Activated CD8-positive, alpha-beta memory T cell treated with anti-CD3 and anti-CD28 coated beads, Interleukin-2, amount 10 ng/mL, durations not matched to agents 7 days and 5 days (primary cell): ENCODE measurements at places on chromosomes 12 and 14. TPM values are rescaled to one million over a fixed set of nuclear protein-coding genes. Genes with fewer than 3 reads are reported as not detected.

RASAL1 gene
- total RNA-seq = not detected

CLEC4E gene
- not detected for total RNA-seq

DNA sequence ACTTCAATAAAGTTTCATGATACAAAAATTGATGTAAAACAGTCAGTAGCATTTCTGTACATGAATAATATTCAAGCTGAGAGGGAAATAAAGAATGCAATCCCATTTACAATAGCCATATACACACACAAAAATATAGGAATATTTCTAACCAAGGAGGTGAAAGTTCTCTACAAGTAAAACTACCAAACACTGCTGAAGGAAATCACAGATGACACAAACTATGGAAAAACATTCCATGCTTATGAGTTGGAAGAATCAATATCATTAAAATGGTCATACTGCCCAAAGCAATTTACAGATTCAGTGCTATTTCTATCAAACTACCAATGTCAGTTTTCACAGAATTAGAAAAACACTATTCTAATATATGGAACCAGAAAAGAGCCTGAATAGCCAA lies 272.3 kb downstream of the TMTC2 start:
- no peak for DNase-seq

GRCh38 chr14:71720978-71721624 lies 211.1 kb upstream of the RGS6 start:
- DNase-seq = peak; percentile 52

KRT8 gene
- 0.26 TPM for total RNA-seq

DNA sequence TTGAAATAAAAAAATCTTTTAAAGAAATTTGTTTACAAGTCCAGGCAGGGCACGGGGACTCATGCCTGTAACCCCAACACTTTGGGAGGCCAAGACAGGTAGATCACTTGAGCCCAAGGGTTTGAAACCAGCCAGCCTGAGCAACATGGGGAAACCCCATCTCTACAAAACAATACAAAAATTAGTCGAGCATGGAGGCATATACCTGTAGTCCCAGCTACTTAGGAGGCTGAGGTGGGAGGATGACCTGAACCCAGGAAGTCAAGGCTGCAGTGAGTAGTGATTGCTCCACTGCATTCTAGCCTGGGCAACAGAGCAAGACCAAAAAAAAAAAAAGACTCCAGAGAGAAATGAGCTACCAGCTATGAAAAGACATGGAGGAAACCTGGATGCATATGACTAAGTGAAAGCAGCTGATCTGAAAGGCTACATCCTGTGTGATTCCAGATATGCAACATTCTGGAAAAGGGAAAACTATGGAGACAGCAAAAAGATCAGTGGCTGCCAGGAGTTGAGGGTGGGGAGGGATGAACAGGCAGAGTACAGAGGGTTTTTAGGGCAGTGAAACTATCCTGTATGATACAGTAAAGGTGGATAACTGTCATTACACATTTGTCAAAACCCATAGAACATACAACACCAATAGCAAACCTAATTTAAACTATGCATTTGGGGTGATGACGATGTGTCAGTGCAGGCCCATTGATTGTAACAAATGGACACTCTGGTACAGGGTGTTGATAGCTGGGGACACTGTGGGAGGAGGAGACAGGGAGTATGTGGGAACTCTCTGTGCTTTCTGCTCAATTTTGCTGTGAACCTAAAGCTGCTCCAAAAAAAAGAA lies 59.9 kb downstream of the PRKAB1 start:
- DNase-seq = no peak

DNA sequence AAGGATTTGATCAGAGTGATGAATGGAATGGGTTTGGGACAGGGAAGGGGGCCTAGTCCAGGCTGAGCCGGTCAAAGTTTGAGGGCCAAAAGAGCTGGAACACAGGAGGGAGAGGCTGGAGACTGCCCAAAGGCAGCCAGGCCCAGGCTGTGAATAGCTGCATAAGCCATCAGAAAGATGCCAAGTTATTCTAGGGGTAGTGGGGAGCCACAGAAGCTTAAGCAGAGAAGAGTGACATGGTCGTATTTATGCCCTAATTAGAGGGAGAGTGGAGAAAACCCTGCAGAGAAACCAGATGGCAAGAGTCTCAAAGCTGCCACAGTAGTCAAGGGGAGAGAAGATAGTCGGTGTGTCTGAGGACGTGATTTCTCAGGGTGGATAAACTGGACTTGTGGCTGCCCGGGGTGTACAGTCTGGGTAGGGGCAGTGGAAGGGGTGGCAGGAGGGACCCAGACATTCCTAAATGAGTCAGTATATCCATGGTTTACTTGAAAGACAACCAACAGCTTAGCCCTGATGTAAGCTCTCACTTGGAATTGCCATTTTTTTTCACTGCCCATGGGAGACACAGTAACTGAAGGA lies 99.2 kb downstream of the PRICKLE1 start:
- no peak for DNase-seq

DNA sequence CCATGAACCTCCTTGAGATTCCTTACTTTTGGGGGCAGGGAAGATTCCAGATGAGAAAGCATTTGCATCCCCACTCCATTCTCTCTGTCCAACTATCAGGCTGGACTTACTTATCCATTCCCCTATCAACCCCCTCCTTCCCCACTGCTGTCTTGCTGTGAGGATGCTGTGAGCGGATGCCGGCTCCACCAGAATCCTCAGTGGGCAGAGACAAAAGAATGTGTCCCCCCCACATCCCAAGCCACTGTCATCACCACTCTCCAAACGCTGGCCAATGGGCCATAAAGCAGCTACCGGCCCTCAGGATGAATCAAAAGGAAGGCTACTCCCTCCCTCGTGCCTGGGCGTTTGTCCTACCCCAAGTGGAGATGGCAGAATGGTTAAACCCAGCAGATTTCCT lies 173.0 kb upstream of the NTF3 start:
- DNase-seq = no peak

EIF2S3B gene
- total RNA-seq = 0.87 TPM

DNA sequence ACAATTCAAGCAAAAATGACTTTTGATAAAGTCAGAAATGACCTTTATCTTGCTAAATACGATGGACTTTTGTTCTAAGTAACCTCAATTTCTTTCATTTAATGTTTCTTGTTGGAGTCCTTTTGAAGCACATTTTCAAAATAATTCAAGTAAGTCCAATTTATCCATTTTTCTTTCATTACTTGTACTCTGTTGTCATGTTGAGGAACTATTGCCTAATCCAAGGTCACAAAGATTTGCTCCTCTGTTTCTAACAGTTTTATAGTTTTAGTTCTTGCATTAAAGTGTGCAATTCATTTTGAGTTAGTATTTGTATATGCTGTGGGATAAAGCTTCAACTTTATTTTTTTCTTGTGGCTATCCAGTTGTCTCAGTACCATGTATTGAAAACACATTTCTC lies 66.7 kb downstream of the CCER1 start:
- no peak for DNase-seq

RNF212B gene
- not detected for total RNA-seq

MDM2 gene
- 235 TPM for total RNA-seq

DNA sequence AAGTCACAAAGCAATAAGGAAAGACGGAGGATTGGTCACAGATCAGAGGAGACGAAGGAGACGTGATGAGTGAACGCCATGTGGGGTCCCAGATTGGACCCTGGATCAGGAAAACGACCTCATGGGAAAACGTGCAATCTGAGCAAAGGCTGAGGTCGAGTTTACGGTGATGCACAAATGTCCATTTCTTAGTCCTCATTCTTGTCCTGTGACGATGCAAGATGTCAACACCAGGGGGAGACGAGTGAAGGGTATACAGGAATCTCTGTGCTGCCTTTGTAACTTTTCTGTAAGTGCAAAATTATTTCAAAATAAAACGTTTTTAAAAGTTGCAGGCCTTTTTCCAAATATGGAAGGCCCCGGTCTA lies 329.8 kb downstream of the MED13L start:
- no peak for DNase-seq

CCDC177 gene
- total RNA-seq = not detected

STYK1 gene
- total RNA-seq = 8.4 TPM

DNA sequence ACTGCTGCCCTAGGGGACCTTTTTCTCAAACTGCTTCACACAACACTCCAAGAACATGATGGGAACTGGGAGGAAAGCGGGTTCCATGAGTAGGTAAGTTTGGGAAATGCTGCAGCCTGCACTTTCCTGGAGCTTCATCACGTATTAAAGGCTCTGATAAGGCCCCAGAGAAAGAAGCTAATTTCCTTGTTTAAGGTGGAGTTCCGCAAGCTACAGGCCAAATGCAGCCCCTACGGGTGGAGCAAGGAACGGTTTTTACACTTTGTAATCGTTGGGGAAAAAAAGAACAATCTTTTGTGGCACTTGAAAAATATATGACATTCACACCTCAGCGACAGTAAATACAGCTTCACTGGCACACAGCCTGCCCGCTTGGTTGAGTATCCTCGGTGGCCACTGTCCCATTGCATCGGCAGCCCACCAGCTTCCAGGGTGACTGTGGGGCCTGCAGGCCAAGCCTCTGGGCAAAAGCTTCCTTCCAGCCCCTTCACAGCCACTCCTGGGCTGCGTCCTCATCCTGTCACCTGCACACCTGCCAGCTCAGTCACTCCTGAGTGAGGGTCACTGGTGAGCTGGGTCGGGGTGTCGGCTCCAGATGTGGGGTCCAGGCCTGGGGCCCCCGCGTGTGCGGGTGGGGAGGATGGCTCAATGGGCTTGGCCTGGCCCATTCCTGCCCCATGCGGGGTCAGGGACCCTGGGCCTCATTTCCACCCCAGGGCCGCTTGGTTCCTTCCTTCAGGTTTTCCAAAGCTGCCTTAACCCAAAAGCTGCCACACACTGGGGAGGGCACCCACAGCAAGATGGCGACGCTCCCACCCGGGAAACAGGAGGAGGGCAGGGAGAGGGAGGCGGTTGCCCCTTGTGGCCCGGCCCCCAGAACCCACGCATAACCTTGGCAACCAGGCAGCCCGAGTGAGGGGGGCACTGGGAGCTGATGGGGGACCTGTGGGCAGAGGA lies 2.4 kb downstream of the AMN start:
- DNase-seq = no peak

- DNase-seq = no peak
Observed at GRCh38 chr14:86196471-86196870, 666.5 kb downstream of the FLRT2 start.

PLEKHG3 gene
- total RNA-seq = 11.9 TPM

GRCh38 chr12:71636704-71637115 lies 26.9 kb downstream of the ZFC3H1 start:
- DNase-seq = no peak

CDH24 gene
- 2.5 TPM for total RNA-seq

- DNase-seq = no peak
Observed at GRCh38 chr12:13976028-13976584, 5.3 kb downstream of the GRIN2B start.

TNS2 gene
- 0.89 TPM for total RNA-seq

KRT78 gene
- not detected for total RNA-seq

GRCh38 chr14:89486505-89486904 lies 69.5 kb upstream of the FOXN3 start:
- no peak for DNase-seq

GRCh38 chr12:52521568-52522266 lies 1.5 kb upstream of the KRT5 start:
- peak; percentile 30 for DNase-seq

- no peak for DNase-seq
Observed at GRCh38 chr12:6387541-6387940, 3.6 kb downstream of the LTBR start.

- DNase-seq = peak; percentile 67
Observed at GRCh38 chr12:32139064-32139421, 32.4 kb downstream of the BICD1 start.

GRCh38 chr14:69675877-69676416 lies 64.6 kb downstream of the SUSD6 start:
- DNase-seq = peak; percentile 64

DNA sequence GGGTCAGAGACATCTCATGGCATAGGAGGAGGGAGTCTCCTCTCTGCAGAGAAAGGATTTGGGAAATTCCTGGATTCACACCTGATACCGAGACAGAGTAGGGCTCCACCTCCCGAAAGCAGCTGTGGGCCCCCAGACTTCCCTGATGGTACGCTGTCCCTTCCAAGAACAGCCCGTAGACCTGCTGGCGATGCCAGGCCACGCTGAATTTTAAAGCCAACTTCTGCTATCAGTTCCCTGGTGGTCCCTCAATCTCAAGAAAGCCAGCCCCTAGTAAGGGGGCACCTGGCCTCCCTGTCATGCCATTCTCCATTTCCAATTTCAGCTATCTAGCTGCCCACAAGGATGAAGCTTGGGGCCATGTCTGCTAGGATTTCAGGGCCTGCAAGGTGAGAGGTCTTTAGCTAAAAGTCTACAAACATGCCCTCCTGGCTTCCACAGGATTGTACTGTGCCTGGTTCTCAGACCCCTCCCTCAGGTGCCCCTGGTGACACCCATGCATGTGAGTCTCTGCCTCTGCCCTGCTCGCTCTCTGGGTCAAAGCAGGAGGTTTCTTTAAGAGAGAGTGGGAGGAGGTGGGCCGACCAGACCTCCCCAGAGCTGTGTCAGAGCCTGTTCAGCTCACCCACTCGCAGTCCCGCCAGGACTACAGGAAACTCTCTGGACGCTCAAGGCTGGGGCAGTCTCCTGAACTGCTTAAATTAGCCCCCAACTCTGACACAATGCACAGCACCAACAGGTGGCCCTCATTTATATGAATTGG lies 30.5 kb downstream of the ANO2 start:
- DNase-seq = no peak

- DNase-seq = no peak
Observed at GRCh38 chr14:102667703-102668102, 75.3 kb downstream of the RCOR1 start.

SRSF5 gene
- 335 TPM for total RNA-seq

GRCh38 chr14:71381814-71382213 lies 474.6 kb downstream of the PCNX1 start:
- DNase-seq = no peak

DNA sequence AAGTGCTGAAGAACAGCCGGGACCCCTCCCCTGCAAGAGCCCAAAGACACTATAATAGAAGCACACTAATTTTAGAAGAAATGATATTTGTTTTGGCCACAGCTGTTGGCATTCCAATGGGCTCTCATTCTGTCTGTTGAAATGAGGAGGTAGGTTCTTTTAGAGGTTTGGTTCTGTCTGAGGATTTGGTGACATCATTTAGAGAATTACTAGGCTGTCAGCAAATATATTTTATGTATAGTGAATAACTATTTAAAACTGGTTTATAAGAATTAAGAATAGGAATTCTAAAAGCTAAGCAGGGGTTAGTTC lies 200.7 kb upstream of the SLC38A2 start:
- DNase-seq = no peak

GRCh38 chr12:81949841-81950308 lies 190.7 kb upstream of the PPFIA2 start:
- DNase-seq = no peak

- DNase-seq = no peak
Observed at GRCh38 chr14:66979101-66979974, 209.9 kb upstream of the GARIN2 start.

DNA sequence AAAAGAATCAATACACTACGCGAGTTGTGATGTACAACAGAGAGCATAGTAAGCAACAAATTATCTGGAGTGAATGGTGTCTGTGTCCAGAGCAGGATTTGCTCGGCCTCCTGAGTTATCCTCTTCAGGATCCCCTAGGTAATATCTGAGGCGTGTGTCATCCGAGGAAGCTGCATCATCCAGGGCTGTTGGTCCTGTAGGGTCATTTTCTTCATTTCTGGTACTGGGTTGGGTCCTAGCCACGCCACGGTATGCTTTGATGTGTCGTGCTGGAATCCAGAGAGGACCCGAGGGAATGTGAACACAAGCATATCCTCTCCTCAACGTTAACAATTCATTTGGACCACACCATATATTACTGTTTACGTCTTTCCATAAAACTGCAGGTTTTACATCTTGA lies 19.0 kb upstream of the CLEC4E start:
- no peak for DNase-seq
